ENCODE measurements at places on chromosomes 11 and 22.

GRCh38 chr22:35590634-35591295 is 26.4 kb downstream of the MB start:
- no peak for DNase-seq

GRCh38 chr11:1744137-1744886 is 6.1 kb downstream of the IFITM10 start:
- no peak for DNase-seq

DNA sequence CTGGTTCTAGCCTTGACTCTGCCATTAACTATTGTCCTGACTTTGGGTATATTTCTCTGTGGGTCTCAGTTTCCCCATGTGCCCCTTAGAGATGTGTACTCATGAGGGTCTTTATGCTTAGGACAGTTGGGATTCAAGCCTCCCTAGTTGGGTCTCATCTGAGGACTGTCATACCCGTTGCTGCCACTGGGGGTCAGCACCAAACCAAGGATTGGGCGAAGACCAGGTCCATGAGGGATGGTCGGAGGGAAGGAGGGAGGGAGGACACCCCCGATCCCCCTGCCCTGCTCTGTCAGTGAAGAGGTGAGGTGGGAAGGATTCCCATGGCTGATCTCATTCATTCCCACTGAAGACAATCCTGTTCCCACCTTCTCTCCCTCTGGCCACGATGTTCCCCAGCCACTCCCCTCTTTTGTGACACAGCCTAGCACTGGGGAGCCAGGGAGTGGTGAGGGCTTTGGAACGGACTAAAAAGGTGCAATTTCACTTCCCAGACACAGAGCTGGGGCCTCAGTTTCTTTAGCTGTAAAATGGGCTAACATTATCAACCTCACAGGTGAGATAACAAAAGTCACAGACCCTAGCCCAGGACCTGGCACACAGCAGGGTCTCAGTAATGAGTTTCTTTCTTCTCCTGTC is 12.4 kb upstream of the KLHL35 start:
- no peak for DNase-seq

GRCh38 chr11:4882543-4882942 is 843 bp downstream of the OR51T1 start:
- no peak for DNase-seq

- no peak for DNase-seq
Observed at GRCh38 chr11:128764424-128765095, 70.7 kb downstream of the FLI1 start.

- DNase-seq, result peak; percentile 77
Observed at GRCh38 chr11:2086239-2087040, 52.7 kb downstream of the IGF2 start.

GRCh38 chr11:12113294-12113693 is 2.9 kb downstream of the MICAL2 start:
- DNase-seq, result no peak

DNA sequence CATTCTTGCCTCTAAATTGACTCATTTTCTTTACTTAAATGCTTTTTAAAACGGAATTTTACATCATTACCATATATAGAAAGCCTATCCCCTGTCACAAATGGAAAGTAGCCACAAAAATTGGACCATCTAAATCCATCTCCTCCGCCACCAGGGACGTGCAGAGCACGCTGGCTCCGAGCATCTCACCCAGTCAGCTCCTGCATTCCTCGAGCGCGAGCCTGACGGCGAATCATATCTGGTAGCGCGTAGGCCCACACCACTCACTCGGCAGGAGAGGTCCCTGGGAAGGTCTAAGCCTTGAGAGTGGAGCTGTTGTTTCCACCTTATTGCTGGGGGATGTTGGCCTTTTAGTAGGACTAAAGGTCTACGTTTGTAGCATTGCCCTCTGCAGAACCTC is 152.4 kb downstream of the TRIM29 start:
- DNase-seq, result no peak

DNA sequence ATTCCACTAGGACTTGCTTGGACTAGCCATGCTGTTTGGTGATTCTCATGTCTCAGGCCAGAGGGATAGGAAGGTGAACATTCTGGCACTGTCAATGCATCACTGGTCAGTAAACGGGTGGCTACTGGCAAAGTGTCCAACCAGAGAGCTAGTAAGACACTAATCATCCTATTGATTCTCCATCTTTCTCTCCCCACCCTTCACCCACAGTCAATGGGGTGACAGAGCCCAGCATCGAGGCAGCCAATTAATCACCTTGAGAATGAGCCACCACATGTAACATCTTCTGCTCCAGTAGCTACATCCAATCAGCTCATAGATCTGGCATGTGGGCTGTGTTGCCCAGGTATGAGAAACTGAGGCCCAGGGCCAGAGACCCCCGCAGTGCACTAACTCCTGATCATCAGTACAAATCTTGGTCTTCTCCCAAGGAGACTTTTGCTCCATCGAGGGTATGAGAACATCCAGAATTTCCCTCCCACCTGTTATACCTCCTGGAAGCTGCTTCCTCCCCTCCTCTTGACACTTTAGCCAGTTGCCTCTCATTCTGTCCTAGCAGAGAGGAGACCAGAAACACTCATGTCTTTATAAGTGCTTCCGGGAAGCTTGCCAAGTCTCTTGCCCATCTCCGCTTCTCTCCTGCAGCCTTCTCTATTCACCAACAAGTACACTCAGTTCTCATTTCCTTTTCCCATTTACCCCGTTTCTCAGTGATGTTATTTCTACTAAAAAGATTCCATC is 17.0 kb downstream of the HTR3A start:
- DNase-seq, result no peak

- no peak for DNase-seq
Observed at GRCh38 chr22:29380032-29380781, 8.2 kb downstream of the AP1B1 start.

DNA sequence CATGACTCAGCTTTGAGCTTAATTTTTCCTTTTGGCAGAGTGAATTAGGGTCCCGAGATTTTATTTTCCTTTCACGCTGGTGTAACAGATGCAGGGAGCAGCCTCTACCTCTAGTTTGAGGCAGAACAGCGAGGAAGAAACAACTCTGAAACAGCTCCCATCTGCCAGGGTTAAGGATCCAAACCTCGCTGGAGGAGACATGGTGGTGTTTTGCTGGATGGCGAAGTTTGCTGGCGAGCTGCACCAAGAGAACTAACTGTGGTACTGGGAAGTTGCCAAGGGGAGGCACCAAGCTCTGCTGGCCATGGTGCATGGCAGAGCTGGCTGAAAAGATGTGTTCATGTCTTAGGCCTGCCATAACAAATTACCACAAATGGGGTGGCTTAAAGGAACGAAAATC is 7.6 kb upstream of the ALKBH3 start:
- no peak for DNase-seq

- peak; percentile 91 for DNase-seq
Observed at GRCh38 chr11:35943713-35944502, at the start of gene LDLRAD3. Gene LDLRAD3 (plus strand): TSS chr11:35944062. CDS start chr11:35944099, 37 bp downstream.

DNA sequence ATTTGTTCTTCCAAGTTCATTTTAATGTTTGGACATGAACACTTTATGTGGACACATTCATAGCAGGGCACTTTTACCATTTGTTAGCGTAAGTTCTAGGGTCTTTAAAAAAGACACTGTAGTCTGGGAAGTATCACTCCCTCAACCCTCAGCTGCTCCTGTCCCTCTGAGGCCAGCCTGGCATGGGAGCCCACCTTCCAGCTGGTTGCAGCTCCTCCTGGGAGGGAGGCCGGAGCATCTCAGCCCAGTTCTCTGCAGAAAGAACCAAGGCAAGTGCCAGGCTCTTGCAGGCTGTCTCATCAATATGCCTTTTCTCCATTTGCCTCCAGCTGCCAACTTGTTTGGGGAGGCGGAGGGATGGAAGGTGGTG is 150.6 kb downstream of the OPCML start:
- DNase-seq, result no peak

Data from vagina (tissue), 2 donors.